H4 (cell line): ENCODE measurements at places on chromosomes 6 and 20. TPM values are rescaled to one million over a fixed set of nuclear protein-coding genes. Genes with fewer than 3 reads are reported as not detected.

The BNIP5 gene
- total RNA-seq = not detected in 2 replicates

The TAP1 gene
- total RNA-seq = 60.9 and 66.1 TPM in 2 replicates

The FAM184A gene
- 1.4 and 2.1 TPM in 2 replicates for total RNA-seq

The BTNL2 gene
- total RNA-seq = not detected in 2 replicates

The PACRG gene
- not detected in 2 replicates for total RNA-seq

The PLCB1 gene
- 9.0 and 10.6 TPM in 2 replicates for total RNA-seq

The TTK gene
- 27.1 and 32.3 TPM in 2 replicates for total RNA-seq

The SLC22A16 gene
- total RNA-seq = not detected in 2 replicates

The BPIFB1 gene
- total RNA-seq = 0.56 and 0.76 TPM in 2 replicates

The HSPA12B gene
- 0.12 TPM in 1 of 2 replicates, not detected in the other for total RNA-seq

The SS18L1 gene
- total RNA-seq = 3.3 TPM in 2 replicates

The CPXM1 gene
- total RNA-seq = not detected in 2 replicates

The SYCP2L gene
- total RNA-seq = 0.39 and 1.5 TPM in 2 replicates

The RIMS4 gene
- total RNA-seq = 3.2 and 4.1 TPM in 2 replicates

The MCHR2 gene
- not detected in 2 replicates for total RNA-seq

The EFHC1 gene
- 24.7 and 35.9 TPM in 2 replicates for total RNA-seq

The VTA1 gene
- total RNA-seq = 53.7 and 66.7 TPM in 2 replicates

The JAG1 gene
- 8.4 and 9.9 TPM in 2 replicates for total RNA-seq

The GABRR2 gene
- total RNA-seq = 0.08 TPM in 1 of 2 replicates, not detected in the other

The GPLD1 gene
- total RNA-seq = 0.08 TPM in 1 of 2 replicates, not detected in the other

The HRH3 gene
- not detected in 2 replicates for total RNA-seq

The EPHA7 gene
- total RNA-seq = 1.7 and 5.6 TPM in 2 replicates

The TMEM170B gene
- 0.95 and 1.3 TPM in 2 replicates for total RNA-seq

The FAM229B gene
- 6.6 and 14.1 TPM in 2 replicates for total RNA-seq

The SLC32A1 gene
- total RNA-seq = not detected in 2 replicates

The SLC4A11 gene
- total RNA-seq = 0.93 TPM in 1 of 2 replicates, not detected in the other

The BPIFB2 gene
- not detected in 2 replicates for total RNA-seq

The GNAS-AS1 gene
- total RNA-seq = 1.5 and 3.0 TPM in 2 replicates

The BPI gene
- 0.10 TPM in 1 of 2 replicates, not detected in the other for total RNA-seq

The HLA-DQB1 gene
- total RNA-seq = not detected in 2 replicates

The SPEF1 gene
- 0.21 TPM in 1 of 2 replicates, not detected in the other for total RNA-seq

The SLC35B3 gene
- total RNA-seq = 12.3 and 21.2 TPM in 2 replicates

The AIF1 gene
- total RNA-seq = not detected in 2 replicates

The SPATA25 gene
- 0.12 and 1.0 TPM in 2 replicates for total RNA-seq

The CDK19 gene
- total RNA-seq = 5.2 and 6.8 TPM in 2 replicates

The C2 gene
- total RNA-seq = 0.75 TPM in 1 of 2 replicates, not detected in the other

The FOXS1 gene
- 0.08 TPM in 1 of 2 replicates, not detected in the other for total RNA-seq

The GCNT2 gene
- 5.4 and 6.8 TPM in 2 replicates for total RNA-seq

The LGSN gene
- total RNA-seq = 0.23 TPM in 1 of 2 replicates, not detected in the other

The SNAI1 gene
- 5.5 and 10.5 TPM in 2 replicates for total RNA-seq
